NCI-H510A treated with DMSO at 0.1 percent for 48 hours (cell line): ENCODE measurements at places on chromosomes 3 and 15.
A peak's percentile ranks its signal among the peaks of the same experiment; 100 is the strongest.

DNA sequence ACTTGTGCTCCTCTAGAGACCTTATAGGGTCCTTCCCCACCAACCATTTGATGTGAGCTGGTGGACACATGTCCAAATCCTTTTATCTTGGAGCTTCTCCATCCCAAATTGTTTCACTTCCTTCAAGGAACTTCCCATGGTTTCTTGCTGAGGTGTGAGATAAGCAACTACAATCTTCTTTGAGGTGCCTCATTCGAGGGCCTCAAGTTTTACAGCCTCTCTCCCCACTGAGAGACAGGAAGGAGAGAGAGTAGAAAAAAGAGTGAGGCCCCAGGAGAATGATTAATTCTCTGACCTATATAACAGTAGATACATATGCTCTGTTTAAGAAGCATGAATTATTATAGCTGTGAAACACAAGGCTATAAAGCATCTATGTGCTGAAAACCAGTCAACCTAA lies 70.5 kb downstream of the SUMF1 start:
- DNase-seq: no peak

- DNase-seq: no peak
Measured at GRCh38 chr15:93305306-93305705, 216.3 kb upstream of the RGMA start.

GRCh38 chr15:78739996-78740903 lies 71.0 kb downstream of the ADAMTS7 start:
- no peak for DNase-seq

- DNase-seq: peak; percentile 18
Measured at GRCh38 chr3:13015286-13016082, 57.7 kb downstream of the IQSEC1 start.

- DNase-seq: peak; percentile 38
Measured at GRCh38 chr15:80773122-80773551, 6.0 kb upstream of the CEMIP start.

DNA sequence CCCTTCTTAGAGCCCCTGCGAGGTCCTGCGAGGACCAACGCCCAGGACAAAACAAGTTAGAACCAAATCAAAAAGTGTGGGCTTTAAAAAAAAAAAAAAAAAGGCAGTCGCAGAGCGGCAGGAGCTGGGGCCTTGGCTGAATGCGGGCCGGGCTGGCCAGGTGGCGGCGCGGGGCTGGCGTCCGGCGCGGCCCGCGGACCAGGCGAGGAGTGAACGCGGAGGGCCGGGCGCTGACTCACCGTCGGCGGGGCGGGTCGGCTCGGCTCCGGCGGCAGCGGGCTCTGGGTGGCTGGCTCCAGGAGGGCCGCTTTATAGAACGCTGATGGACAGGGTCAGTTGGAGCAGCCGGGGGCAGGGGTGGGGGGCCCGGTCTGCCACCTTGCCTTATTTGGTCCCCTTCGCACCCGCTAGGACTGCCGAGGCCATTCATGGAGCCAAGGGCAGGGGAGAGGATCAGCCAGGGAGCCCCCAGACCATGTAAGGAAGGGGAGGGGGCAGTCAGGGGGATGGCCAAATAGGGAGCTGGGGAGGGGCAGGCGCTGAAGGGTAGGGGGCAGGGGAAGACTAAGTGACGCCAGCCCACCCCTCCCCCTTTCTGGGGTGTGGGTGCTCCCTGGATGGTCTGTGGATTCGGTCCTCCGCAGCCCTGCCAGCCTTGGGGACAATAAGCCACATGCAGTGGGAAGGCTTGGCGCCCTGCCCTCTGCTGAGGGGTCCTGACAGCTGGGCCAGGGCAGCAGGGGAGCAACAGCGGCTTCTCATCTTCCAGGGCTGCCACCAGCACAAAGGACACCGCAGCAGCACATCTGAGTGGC lies at the start of gene ACTC1:
TSS of gene ACTC1 (minus strand) at position 283 of the 815 bp plus-strand sequence. CDS start 741 bp downstream, outside the sequence.
- no peak for DNase-seq

- no peak for DNase-seq
Measured at GRCh38 chr15:69613182-69613581, 160.6 kb downstream of the RPLP1 start.

DNA sequence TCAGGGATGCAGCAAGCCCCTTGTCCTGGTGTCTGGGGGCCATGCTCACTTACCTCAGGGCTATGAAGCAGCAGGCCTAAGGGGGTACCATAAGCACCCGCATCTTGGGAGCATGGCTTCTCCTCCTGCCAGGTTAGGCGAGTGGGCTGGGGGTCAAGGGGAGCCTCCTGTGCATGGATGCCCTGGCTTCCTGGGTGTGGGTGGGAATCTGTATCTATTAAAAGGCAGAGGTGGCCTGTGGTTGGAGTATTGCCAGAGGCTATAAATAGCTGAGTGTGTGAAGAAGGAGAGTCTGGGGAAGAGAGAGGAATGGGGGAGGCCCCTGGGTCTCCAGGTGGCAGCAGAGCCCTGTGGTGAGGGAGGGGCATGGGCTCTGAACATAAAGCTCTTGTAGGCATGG lies 19.5 kb downstream of the ACVR2B start:
- peak; percentile 50 for DNase-seq

GRCh38 chr3:4561661-4562060 lies 68.5 kb downstream of the ITPR1 start:
- DNase-seq: no peak

DNA sequence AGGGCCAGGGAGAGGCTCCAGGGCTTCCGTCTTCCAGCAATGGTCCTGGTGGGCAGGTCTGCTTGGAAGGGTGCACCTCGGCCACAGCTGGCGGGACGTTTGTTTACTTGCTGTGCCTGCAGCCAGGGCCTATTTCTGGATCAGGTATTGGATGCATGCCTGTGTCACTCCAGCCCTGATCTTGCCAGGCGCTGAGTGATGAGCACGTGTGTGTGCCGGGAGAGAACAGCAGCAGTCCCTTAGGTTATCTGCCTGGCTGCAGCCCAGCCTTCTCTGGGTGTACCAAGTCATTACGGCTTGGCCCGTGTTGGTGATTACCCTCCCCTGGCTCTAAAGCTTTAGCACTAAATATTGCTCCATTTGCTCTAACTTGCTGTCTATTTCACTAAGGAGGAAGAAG lies 14.9 kb downstream of the CCDC32 start:
- no peak for DNase-seq

GRCh38 chr3:30077746-30078145 lies 528.7 kb upstream of the TGFBR2 start:
- DNase-seq: no peak

DNA sequence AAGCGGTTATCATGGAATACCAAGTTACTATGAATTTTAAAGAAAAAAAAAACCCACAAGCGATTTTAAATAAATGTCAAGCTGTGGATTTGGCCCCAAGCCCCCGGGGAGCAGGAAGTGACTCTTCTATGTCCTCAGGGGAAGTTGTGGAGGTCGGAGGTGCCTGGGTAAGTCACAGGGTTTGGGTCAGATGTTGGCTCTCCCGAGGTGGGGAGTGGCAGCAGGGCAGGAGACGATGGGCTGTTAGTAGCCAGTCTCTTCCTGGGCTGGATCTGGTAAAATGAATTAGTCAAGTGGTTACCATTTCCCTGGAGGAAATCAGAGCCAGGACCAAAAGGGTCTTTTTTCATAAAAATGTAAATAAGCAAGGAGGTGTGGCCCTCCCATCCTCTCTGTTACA lies 316.7 kb downstream of the TLE3 start:
- DNase-seq: no peak

GRCh38 chr15:48324949-48325348 lies 6.3 kb upstream of the DUT start:
- DNase-seq: peak; percentile 75

GRCh38 chr15:64311566-64311965 lies 44.4 kb downstream of the CSNK1G1 start:
- no peak for DNase-seq

DNA sequence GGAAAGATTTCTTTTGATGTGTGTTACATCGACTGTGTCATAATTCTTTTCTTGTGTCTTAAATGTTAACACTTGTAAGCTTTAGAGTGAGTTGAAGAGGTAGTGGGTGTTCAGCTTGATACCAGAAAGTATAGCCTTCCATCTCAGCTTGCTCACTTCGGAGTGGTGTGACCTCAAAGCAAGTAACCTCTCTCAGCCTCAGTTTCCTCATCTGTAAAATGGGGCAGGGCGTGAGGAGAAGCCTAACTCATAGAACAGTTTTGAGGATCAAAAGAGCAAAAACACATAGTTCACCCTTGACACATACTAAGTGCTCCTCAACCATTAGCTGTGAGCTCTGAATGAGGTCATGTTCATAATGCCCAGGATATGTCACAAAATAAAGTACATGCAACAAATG lies 434.8 kb upstream of the PROK2 start:
- no peak for DNase-seq

- peak; percentile 16 for DNase-seq
Measured at GRCh38 chr15:70362886-70363285, 265.2 kb upstream of the TLE3 start.

DNA sequence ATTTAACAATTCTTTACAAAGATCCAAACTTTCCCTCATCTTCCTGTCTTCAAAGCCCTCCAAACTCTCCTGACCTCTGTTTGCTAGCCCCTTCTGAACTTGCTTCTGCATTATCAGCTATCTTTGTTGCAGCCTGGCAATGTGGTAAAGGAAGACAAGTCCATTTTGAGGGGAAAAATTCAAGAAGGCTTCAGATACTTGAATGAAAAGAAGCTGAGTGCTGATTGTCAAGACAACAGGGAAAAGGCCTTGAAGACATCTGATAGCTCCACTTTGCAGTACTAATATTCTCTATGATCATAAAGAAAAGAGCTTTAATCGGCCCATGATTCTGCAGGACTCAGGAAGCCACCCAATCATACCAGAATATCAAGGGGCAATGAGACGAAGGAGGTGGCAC lies 91.8 kb downstream of the LMLN start:
- no peak for DNase-seq

GRCh38 chr3:11335056-11335608 lies 62.9 kb downstream of the ATG7 start:
- peak; percentile 52 for DNase-seq

DNA sequence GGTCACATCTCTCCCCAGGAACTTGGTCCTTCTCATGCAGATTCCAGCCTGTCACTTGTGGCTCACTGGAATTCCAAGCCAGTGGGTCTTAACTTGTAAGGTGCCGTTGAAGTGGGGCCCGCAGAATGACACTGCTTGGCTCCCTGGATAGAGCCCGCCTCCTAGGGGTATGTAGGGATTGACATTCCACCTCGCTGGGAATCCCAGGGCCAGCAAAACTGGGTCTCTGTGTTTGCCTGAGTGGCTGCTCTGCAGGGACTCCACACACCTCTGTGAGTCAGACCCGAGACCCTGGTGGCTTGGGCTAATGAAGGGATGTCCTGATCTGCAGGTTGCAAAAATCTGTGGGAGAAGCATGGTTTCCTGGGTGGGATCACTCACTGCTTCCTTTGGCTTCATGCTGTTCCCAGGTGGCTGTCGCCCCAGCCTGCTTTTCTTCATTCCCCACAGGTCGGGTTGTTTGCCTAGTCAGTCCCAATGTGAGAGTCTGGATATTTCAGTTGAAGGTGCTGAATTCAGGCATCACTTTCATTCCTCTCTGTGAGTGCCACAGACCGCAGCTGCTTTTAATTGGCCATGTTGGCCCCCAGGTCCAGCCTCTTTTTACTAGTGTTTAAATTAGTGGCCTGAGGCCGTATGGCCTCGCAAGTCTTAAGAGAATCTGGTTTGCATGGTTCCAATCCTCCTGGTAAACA lies 156.0 kb upstream of the TRIM42 start:
- no peak for DNase-seq

GRCh38 chr15:68781217-68781616 lies 39.5 kb downstream of the ANP32A start:
- DNase-seq: no peak

DNA sequence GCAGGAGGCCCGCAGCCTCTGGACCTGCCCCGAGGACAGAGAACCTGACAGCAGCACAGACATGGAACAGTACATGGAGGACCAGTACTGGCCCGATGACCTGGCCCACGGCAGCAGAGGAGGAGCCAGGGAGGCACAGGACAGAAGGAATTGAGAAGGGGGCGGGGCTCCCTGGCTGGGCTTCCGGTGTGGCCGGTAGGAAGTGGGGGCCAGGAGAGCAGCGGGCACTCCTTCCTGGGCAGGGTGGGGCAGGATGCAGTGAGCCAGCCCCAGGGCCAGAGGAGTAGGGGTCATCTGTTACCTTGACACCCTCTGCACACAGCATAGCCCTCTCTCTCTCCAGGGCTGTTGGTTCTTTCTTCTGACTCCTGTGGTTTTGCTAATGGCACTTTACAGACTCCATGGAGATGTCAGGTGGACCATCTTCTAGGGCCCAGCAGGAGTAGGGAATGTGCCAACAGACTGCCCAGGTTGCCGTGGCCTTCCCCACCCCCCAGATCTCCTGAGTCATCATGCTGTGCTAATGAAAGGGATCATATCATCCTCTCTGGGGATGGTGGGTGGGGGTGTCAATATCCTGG lies 8.6 kb upstream of the ISG20 start:
- no peak for DNase-seq

GRCh38 chr15:72271895-72272212 lies 500 bp downstream of the PARP6 start:
- DNase-seq: no peak

GRCh38 chr3:119352863-119353527 lies 58.8 kb downstream of the ARHGAP31 start:
- no peak for DNase-seq

DNA sequence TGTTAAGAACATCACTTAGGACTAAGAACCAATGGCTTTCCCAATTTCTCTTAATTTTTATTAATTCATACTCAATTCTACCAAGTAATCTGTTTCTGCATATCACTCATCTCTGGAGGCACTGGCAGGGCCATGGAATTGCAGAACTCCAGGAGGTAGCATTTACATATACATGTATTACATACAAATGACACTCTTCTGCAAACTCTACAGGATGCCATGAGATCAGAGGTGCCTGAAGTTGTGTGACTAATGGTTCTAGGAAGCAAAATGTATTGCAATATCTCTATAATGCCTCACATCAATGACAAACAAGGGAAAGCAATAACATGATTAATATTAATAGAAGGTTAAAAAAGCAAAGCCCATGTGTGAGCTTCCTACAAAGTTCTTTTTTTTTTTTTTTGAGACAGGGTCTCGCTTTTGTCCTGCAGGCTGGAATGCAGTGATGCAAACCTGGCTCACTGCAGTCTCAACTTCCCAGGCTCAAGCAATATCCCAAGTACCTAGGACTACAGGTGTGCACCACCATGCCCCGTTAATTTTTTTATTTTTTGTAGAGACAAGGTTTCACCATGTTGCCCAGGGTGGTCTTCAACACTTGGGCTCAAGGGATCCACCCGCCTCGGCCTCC lies 33.0 kb downstream of the DENND6A start:
- DNase-seq: no peak

GRCh38 chr3:126355251-126355650 lies 2.0 kb downstream of the KLF15 start:
- DNase-seq: peak; percentile 13

- no peak for DNase-seq
Measured at GRCh38 chr15:101528108-101528916, 38.8 kb upstream of the PCSK6 start.

DNA sequence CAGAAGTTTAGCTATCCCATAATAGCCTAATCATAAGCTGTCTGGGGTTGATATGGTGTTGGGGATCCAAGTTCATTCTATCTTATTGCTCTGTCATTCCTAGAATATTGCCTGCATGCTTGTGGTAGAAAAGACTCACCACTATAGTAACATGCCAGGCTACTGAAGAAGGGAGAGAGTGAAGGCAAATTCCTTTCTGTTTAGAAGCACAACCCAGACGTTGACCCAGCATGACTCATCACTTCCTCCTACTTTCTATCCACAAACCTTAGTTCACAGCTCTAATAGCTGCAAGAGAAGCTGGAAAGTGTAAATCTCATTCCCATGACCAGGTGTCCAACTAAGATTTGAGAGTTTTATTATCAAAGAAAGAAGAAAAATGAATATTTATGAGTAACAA lies 57.8 kb upstream of the NMD3 start:
- no peak for DNase-seq
